ENCODE measurements at places on chromosomes 1 and 21.

- DNase-seq: no peak
Observed at GRCh38 chr1:77768006-77768405, 8.4 kb upstream of the USP33 start.

DNA sequence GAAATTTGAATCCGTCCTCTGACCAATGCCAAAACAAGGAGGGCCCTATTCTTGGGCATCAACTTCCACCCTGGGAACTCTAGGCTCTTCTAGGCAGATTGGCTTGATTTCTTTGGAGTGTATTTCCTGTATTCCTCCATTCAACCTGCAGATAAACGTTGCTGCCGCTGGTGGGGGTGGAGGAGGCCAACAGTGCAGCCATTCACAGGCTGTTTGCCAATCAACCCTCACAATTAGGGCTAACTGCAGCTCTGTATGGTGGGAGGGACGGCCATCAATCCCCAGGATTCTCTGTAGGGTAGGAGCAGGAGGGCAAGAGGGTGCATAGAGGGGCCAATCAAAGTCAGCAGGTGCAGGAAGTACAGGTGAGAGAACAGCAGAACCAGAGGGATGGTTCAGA is 273.1 kb upstream of the PROX1 start:
- no peak for DNase-seq

DNA sequence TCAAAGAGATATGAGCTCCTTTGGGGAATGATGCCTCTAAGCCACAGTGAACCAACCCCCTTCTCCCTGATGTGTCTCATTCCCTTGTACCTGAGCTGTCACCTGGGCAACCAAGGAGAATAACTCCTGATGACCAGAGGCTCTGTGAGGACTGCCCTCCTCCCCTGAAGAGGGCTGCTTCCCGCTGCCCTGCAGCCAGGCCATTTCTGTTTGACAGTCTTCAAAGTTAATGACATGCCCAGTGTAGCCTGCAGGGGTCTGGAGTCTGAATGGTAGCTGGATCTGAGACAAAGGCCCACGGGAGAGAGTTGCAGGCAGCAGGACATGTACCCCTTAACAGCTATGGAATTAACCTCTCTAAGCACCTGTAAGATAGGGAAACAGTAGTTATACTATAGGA is 3.4 kb upstream of the SLFNL1 start:
- DNase-seq: no peak

- DNase-seq: no peak
Observed at GRCh38 chr1:103497404-103497803, 28.1 kb upstream of the RNPC3 start.

- no peak for DNase-seq
Observed at GRCh38 chr1:207973898-207974568, 63.1 kb upstream of the CD34 start.

All from hippocampal formation (tissue), 2 donors.